ENCODE measurements at places on chromosomes 2 and 18.

GRCh38 chr2:232781765-232782164 lies 5.4 kb upstream of the KCNJ13 start:
- no peak for DNase-seq

DNA sequence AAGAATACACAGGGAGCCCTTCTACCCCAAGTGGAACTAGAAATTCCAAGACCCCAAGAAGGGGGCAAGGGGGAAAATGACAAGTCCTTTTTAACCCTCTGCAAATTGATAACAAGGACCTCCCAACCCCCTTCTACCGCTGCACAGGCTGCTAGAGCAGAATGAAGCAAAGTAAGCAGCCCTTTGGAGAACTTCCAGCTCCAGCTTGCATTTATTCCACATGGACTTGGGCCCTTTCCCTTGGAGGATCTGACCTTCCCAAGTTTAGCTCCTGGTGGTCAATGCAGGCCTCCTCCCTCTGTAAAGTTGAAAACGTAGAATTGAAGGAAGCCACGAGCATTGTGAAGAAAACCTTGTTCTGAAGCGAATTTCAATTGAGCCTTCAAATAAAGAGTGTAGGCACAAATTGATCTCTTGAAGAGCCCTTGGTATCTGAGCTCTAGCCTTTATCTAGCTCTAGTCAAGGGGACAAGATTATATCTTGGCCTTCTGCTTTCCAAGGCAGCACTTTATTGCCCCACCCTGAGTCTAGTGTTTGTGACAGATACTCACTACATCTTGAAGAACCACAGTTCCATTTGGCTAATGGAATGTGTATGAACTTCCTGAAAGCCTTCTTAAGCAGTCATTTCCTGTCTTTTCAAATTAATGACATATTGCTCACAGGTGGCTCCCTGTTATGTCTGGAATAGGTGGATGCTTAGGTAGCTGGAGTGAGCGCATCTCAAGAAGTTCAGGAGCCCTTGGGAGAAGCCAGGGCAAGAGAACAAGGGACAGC lies 37.2 kb downstream of the SLC14A2 start:
- DNase-seq = no peak

GRCh38 chr18:77002496-77002895 lies 130.1 kb downstream of the MBP start:
- DNase-seq = no peak

- DNase-seq = no peak
Measured at GRCh38 chr2:130337735-130338325, 4.9 kb upstream of the IMP4 start.

DNA sequence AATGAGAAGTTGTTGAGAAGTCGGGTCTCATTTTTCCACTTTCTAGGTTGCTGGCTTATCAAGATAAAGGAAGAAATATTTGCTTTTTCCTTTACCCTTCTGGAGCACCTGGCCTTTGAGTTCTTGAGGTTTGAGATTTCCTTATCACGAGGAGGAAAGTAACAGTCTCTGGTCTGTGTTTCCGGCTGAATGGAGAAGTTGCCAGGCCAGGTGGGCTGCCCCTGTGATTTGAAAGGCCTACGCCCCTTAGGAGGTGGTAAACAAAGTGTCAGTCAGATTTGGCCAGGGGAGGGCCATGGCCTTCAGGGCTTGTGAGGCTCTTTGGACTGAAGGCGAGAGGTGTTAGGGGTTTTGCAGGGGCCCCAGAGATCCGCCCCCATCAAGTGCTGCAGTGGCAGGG lies 156.7 kb upstream of the HAAO start:
- no peak for DNase-seq

- no peak for DNase-seq
Measured at GRCh38 chr2:112915300-112916144, 4.6 kb downstream of the IL37 start.

DNA sequence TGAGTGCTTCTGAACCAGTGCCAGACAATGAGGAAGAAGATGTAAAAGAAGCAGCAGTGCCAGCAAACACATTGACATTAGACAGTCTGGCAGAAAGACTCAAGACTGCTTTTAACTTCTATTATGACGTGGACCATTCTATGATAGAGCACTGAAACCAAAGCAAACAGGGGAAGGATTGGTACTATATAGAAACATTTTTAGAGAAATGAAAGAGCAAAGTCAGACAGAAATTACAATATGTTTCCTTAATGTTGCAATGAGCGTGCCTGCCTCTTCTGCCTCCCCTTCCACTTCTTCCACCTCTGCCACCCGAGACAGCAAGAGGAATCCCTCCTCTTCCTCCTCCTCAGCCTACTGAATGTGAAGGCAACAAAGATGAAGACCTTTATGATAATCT lies 39.7 kb downstream of the DHX57 start:
- no peak for DNase-seq

GRCh38 chr2:25041307-25041927 lies 459 bp upstream of the EFR3B start:
- peak; percentile 67 for DNase-seq

DNA sequence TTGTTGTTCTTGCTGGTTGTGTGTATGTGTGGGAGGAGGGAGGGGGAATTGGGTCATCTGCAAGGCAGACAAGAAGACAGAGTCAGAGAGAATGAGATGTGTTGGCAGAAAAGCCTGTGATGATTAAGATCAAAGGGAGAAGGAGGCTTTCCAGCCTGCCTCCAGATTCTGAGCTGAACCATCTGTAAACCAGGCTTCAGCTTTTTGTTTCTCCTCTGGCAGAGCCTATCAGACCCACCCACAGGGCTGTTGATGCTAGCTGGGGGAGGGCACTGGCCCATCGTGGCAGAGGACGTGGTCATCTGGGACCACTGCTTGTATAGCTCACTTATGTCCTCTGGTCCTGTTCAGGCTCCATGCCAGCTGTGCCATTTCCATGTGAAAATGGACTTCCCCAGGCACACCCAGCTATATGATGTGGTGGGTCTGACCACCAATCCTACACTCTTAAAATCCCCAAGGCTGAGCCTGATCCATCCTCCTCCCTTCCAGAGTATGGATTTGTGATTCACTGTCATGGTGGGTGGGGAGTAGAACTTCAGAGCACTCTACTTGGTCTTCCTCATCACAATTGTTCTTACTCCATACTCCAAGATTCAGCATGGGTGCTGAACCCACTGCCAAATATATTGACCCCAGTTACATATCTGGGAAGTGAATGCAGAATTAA lies 27.8 kb upstream of the COL6A3 start:
- DNase-seq = no peak

DNA sequence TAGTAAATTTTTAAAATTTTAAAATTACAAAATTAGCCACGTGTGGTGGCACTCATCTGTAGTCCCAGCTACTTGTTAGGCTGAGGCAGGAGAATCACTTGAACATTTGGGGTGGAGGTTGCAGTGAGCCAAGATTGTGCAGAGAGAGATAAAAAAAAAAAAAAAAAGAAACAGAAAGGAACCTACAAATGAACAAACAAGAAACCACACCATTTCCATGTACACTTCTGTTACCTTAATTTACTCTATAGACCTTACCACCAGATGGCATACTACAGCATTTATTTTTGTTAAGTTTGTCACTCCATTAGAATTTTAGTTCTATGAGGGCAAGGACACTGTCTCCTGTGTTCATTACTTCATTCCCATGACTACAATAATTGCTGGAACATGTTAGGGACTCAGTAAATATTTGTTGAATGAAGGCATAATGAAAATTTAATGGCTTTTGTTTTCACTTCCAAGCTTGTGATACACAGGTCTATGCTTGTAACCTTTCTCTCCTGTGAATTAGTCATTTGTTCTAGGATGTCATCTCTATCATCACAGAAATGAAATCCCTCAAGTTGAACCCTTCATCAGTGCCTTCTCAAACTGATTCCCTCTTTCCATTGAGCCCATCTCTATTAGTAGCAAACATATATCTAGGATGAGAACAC lies 76.0 kb downstream of the ARHGAP15 start:
- no peak for DNase-seq

DNA sequence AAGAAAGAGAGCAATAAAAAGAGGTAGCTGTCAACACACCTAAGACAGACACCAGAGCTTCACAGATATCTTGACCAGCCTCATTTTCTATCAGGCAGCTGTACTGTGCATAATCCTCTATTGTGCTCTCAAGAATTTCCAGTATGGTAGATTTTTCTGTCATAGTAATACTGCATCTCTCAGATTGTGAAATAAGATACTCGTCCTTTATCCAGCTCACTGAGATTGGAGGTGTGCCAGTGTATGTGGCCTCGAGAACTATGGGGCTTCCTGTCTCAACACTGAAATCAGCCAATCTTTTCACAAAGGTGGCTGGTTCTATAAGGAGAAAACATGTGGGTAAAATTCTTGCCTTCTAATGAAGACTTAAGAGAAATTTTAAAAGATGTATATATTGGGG lies 88.9 kb downstream of the TTN start:
- DNase-seq = no peak

GRCh38 chr2:24024018-24024417 lies 14.1 kb downstream of the MFSD2B start:
- DNase-seq = no peak

GRCh38 chr2:151038516-151038915 lies 223.1 kb downstream of the RBM43 start:
- DNase-seq = no peak

DNA sequence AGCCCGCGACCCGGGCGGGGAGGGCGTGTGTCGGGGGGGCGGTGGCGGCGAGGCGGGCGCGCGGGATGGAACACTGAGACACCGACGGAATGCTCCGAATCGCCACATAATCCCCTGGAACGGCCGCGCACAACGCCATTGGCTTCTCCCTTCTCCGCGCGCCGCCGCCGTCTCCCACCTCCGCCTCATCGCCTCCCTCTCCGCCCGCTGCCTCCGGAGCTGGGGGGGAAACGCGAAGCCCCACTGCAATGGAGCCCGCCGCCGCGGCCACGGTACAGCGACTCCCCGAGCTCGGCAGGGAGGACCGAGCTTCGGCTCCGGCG lies at the start of gene PHLPP1:
TSS of gene PHLPP1 (plus strand) at position 106 of the 323 bp plus-strand sequence. CDS start at position 249, 143 bp downstream.
- no peak for DNase-seq

- DNase-seq = no peak
Measured at GRCh38 chr18:51100385-51101120, 70.5 kb downstream of the SMAD4 start.

- DNase-seq = no peak
Measured at GRCh38 chr2:216345846-216346245, 26.4 kb downstream of the MARCHF4 start.

DNA sequence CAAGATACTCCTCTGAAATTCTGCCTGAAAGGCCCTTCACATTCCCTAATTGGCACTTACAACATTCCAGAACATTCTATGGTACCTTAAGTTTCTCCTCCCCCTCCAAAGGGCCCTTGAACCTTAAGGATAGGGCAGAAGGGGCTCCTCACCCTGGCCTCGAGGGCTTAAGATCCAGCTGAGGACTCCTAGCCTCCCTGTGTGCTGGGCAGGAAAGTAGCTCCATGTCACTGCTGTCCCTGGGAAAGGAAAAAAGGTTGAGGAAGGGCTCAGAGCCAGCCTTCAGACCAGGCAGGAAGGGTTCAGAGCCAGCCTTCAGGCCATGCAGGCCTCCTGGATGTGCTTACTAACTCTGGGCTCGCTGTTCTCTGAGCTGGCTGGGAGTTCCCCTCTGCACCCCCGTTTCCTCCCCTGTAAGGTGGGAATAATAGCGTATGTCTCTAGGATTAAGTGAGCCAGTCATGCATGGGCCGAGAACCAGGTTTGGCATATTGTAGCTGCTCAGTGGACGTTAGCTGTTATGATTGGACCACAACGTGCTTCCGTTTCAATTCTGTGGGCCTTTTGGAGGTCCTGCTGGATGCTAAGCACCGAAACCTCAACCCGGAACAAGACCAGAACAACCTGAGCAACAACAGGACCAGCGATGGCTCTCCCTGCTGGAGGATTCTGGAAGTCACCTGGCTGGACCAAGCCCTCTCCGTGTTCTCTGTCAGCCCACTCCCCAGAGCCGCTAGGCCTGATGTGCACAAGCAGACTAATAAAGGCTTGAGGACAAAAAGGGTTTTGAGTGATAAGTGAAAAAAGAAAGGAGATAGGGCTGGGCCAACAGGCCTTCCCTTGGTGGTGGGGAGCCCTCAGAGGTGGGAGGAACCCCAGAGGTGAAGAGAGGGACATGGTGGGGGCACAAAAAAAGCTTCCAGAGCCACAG lies 1.0 kb upstream of the B3GNT7 start:
- no peak for DNase-seq

Data from nephron progenitor cell (in vitro differentiated cells).